Hypothalamus (tissue), 51 donors: ENCODE measurements at places on chromosomes 11 and 22.

DNA sequence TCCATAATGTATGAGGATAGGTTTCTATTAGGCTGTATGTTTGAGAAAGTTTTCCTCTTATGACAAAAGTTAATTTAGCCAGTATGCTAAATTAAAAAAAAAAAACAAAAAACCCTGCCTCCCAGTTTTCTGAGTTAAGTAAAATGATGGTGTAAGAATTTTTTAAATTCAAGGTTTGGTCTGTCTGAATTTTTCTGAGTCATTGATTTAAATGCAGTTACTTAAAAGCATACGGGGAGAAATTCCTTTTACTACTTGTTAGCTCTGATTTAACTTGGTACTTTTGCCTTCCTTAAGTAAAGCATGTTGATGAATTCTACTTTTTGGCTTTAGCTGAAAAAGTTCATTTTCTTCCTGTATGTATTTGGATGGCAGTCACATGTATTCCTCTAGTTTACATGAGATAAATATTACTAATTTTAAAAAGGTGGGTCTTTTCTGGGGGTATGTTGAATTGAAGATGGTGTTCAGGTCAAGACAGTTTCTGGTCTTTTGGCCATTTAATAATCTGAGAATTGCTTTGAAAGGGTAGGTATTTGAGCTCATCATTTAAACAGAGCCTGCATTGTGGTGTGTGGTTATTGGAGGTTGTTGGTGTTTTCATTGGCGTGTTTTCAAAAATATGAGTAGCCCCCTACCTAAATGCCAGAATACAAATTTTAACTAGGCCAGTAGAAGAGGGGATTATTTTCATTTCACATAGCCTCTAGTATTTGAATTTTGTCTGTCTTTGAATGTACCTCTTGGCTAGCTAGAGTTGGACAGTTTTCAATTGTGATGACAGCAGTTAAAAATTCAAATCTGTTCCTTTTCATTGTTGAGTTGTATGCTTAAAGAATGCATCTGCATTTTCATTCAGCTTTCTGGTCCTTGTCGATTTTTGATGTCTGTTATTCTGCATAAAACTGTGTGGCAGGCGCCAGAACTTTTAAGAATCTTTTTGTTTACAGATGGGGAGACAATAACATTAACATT lies 64.7 kb downstream of the MTMR3 start:
- no peak for DNase-seq

DNA sequence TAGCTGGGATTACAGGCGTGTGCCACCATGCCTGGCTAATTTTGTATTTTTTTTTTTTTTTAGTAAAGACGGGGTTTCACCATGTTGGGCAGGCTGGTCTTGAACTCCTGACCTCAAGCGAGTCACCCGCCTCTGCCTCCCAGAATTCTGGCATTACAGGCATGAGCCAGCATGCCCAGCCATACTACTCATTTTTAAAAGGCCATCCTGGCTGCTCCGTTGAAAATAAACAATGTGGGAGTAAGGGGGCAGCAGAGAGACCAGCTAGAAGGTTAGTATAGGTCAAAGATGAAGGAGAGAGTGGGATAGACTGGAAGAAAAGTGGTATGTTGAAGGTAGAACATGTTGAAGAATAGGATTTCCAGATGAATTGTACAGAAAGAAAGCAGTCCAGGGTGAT lies 17.6 kb upstream of the LIN7C start:
- DNase-seq: no peak

- DNase-seq: no peak
Observed at GRCh38 chr11:61538636-61538961, 30.1 kb downstream of the LRRC10B start.

- no peak for DNase-seq
Observed at GRCh38 chr11:2774173-2775082, 74.6 kb upstream of the KCNQ1OT1 start.

DNA sequence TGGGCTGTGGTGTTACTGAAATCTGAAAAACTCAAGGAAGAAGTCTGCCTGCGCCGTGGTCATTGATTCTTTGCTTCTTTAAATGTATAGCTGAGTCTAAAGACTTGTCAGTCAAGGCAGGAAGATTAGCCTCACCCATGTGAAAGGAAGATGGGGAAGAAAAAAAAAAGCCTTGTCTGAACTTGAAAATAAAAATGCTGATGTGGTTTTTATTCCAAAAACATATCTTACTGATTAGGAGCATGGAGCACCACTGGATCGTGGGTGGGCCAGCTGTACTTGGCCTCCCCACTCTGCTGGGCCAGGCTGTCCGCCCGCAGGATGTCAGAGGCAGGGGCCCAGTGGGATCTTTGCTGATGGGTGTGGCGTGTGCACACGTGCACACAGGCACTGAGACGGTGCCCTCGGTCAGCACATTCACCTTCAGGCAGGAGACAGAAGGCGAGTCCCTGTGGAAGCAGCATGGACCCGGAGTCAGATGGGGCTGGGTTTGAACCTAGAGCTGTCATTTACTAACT lies 111.9 kb downstream of the WNT7B start:
- no peak for DNase-seq

DNA sequence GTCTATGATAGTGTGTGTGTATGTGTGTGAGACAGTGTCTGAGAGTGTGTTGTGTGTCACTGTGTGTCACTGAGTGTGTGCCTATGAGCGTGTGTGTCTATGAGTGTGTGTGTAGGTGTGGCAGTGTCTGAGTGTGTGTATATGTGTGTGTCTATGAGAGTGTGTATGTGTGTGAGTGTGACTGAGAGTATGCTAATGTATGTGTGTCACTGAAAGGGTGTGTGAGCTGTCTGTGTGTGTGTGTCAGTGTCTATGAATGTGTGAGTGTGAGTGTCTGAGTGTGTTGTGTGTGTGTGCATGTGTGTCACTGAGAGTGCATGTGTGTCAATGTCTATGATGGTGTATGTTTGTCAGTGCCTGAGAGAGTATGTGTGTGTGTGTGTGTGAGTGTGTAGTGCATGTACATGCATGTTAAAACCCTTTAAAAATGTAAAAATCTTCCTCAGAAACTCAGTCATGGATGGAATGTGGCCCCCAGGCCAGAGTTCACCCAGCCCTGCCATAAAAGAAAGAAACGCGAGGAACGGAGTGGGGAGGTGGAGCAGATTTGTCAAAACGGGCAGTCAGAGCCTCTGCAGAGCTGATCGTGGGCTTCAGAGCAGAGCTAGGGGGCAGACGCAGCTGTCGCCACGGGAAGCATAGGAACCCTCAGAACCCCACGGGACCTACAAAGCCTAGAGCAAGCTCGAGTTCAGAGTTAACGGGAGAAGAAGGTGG lies 218.8 kb downstream of the CTTN start:
- DNase-seq: no peak
